ENCODE measurements at places on chromosomes 2 and 18.

DNA sequence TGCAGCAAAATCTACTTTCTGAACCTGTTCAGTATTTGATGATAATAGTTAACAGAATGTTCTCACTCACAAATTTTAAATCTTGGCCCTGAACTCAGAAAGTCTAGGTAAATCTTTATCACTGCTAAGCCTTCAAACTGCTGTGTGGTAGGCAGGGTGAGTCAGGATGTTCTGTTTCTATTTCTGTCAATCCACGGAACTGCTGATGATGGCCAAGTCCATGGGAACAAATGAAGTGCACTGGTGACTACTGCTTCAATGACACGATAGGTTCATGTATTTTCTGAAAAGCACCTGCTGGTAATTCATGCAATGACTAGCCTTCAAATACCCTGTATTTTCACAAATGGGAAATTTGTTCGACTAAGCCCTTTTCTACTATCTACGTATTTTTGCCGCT lies 14.2 kb downstream of the NIFK start:
- DNase-seq = peak; percentile 78

DNA sequence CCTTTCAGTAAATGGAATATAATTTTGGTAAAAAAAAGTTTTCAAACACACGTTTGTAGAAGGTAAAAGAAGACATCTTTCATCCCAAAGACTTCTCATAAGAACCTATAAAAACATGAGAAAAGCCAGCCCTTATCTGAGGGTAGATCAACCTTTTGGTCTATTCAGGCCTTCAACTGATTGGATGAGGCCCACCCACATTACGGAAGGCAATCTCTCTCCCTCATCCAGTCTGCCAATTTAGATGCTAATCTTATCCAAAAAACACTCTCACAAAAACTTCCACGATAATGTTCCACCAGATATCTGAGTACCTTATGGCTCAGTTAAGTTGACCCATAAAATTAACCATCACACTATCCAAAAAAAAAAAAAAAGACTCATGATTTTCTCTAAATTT lies 2.2 kb upstream of the CDH20 start:
- DNase-seq = no peak

- no peak for DNase-seq
Measured at GRCh38 chr18:78853341-78853740, 126.3 kb upstream of the SALL3 start.

GRCh38 chr2:21281791-21282514 lies 158.2 kb downstream of the TDRD15 start:
- no peak for DNase-seq

GRCh38 chr2:236341721-236342120 lies 77.5 kb upstream of the ASB18 start:
- DNase-seq = no peak

GRCh38 chr2:217826520-217826919 lies 176.3 kb downstream of the TNS1 start:
- no peak for DNase-seq

GRCh38 chr2:241003047-241003360 lies 4.6 kb downstream of the SNED1 start:
- DNase-seq = no peak

- no peak for DNase-seq
Measured at GRCh38 chr2:89837962-89838625, 1146.6 kb downstream of the RPIA start.

GRCh38 chr2:223460774-223461211 lies 141.4 kb downstream of the SCG2 start:
- no peak for DNase-seq

DNA sequence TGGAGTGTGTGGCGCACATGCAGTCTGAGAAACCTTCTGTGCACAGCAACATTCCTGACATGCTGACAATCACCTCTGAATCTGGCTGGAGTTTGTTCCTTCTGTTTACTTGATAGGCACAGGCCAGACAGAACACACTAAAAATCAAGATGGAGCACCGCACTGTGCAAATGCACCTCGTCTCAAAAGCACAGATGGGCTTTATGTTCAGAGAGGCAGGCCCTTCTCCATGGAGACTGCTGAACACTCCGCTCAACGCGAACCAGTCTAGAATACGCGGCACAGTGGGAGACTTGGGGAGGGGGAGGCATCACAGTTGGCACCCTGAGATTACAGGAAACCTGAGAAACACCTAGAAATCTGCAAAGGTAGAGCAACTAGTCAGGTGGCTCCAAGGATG lies 58.4 kb upstream of the DNMT3A start:
- DNase-seq = no peak

DNA sequence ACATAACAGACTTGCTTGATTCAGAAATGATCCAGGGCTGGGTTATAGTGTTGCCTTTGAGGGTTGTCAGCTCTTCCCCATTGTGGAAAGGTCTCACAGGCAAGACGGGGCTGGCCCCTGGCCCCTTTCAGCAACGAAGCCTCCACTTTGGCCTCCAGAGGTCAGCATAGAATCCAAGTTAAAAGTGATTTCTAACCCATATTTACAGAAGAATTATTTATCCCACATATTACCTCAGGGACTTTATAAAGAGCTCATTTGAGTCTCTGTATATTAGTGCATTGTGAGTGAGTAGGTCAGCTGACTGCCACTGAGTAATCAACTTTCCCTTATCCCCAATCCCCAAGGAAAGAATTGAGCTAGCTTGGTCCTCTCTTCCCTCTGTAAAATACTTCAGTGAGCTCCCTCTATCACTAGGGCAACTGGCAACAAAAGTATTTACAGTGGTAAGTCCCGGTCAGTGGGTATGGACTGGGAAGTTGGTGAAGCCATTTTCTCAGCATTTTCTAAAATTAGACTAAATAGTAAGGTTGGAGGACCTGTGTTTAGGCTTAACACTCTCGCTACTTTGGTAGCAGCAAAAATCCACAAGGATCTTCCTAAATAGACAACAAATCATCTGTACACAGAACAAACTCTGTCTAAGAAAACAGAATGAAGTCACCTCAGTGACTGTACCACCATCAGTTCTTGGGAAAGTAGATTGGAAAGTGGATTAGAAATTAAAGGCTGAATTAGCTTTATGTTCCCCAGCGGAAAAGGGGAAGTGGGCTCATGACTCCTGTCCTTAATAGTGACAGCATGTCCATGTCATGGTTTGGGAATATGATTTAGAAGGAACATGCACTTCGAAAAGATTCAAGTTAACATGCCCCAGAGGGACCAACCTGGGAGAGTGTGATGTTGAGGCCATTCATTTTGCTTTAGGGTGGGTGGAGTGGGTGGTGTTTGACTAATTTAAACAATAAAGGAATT lies 171.0 kb upstream of the SIX3 start:
- no peak for DNase-seq

DNA sequence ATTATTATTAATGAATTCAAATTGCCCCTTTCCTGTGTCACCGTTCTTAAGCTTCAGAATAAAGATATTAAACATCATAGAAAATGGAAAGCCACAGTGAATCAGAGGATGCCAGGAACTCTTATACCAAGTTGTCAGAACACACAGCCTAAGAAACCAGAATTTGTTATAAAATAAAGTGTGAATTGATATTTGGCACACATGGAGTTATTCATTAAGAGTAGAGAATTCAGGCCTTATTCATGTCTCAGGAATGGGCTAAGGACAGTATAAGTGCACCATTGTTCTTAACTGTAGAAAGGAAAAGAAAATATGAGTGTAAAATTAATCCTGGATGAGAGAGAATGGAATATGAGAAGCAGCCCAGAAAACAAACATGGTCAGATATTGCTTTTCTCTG lies 86.7 kb upstream of the ATP8B1 start:
- DNase-seq = no peak

DNA sequence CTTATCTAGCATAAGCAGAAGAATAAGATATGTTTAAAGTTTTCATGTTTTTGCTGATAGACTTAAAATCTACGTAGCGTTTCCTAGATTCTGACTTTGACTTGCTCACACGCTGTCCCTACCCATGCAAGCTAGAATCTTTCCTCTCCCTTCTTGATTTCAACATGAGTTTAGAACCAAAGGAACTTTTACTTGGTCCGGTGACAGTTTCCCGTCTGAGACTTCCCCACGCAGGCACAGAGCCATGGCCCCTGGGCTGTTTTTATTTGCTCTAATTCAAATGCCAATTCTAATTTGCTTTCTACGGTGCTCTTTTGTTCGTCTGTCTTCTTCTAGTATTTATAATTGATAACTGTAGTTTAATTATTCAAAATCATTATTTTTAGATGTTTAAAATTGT lies 467.7 kb downstream of the PARD3B start:
- DNase-seq = no peak
